ENCODE measurements at places on chromosomes 11 and 22.

- H3K27ac ChIP-seq = peak overlapping the region; percentile 72
- H3K27me3 ChIP-seq = peaks cover 15% of the 10 kb centered on the region
- H3K4me1 ChIP-seq = peaks cover 7% of the 10 kb centered on the region
- DNase-seq = no peak
- no peaks in the 10 kb centered on the region for H3K36me3 ChIP-seq
These were observed 1.2 kb downstream of the DENND6B start for GRCh38 chr22:50325444-50326224.

DNA sequence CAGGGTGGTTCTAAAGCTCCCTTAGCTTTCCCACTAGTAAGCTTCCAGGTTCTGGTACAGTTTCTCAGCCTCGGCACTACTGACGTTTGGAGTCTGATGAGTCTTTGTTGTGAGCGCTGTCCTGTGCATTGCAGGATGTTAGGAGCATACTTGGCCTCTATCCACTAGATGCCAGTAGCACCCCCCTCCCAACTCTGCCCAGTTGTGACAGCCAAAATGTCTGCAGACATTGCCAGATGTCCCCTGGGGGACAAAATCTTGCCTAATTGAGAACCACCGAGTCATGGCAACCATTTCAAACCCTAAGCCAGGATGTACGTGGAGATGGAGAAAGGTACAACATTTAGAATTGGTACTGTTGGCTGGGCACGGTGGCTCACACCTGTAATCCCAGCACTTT is 68.7 kb downstream of the PTPRJ start:
- no peaks in the 10 kb centered on the region for H3K27me3 ChIP-seq
- H3K36me3 ChIP-seq = peaks cover 27% of the 10 kb centered on the region
- H3K4me1 ChIP-seq = peaks cover 78% of the 10 kb centered on the region
- DNase-seq = no peak

DNA sequence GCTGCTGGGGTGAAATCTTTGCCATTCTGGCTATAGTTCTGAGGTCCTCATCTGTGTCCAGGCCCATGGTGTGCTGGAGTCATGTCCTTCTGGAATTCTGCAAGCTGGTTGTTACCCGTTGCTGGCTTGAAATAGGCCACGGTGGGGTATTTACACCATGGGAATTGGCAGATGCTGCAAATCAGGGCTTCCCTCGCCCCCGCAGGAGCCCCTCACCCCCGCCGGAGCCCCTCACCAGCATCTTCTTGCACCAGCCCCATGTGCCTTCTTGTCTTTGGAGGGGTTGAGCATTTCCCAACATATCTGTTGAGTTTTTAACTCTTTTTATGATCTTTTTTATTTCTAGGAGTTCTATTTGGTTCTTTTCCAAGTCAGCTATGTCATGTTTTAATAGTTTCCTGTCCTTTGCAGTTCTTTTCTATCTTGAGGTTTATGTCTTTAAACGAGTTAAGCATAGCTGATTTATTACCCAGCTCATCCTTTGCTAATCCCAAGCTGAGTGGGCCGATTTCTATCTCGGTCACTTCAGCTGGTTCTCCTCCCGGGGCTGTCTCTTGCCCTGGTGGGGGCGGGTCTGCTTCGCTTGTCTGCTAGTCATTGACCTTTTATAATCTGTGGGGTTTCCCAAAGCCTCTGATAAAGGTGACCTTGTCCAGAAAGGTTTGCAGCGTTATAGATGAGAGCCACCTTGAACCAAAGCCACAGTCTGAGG is 17.6 kb downstream of the ANO1 start:
- no peaks in the 10 kb centered on the region for H3K36me3 ChIP-seq
- no peak overlapping the region for H3K4me3 ChIP-seq
- peaks cover 3% of the 10 kb centered on the region for H3K27me3 ChIP-seq
- DNase-seq = no peak
- H3K4me1 ChIP-seq = no peaks in the 10 kb centered on the region

DNA sequence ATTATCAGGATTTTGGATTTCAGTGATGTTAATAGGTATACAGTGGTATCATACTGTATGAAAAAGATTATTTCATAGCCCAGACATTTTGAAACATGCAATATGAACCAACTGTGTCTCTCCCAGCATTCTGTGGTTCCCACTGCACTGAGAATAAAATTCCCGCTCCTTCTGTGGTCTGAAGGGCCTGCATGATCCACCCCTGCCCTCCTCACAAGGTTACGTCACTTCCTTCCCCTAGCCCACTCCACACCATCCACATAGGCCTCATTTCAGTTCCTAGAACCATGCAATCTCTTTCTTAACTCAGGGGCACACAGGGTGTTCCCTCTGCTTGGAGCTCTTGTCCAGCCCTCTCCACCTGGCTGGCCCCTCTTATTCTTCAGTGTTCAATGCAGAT is 103.1 kb downstream of the TSPAN18 start:
- no peak overlapping the region for H3K4me3 ChIP-seq
- DNase-seq = no peak
- H3K36me3 ChIP-seq = no peaks in the 10 kb centered on the region
- peaks cover 18% of the 10 kb centered on the region for H3K27me3 ChIP-seq
- no peak overlapping the region for H3K27ac ChIP-seq

DNA sequence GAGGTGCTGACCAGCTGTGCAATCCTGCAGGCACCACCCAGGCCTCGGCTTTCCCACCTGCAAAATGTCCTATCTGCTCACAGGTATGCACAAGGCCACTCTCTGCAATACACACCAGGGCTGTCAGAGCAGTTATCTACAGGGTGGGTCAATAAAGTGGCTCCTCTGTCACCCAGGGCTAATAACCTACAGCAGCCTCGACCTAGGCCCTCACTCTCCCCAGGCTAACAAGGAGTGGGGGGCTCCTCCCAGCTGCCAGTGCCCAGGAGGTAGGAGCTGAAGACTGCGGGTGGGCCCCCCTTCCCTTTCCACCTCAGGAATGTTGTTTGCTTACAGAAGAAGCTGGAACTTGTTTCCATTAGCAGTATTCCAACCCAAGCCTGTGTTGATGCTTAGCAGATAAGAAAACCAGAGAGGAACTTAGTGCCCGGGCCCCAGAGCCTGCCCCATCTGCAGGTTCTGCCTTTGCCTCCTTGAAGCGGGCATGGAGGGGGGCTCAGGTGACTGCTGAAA is 26.8 kb downstream of the MYH9 start:
- peaks cover 34% of the 10 kb centered on the region for H3K36me3 ChIP-seq
- H3K27me3 ChIP-seq = no peaks in the 10 kb centered on the region
- no peak overlapping the region for H3K4me3 ChIP-seq
- no peak for DNase-seq
- peaks cover 91% of the 10 kb centered on the region for H3K4me1 ChIP-seq

- no peak overlapping the region for H3K27ac ChIP-seq
- H3K4me3 ChIP-seq = no peak overlapping the region
- H3K27me3 ChIP-seq = peaks cover 1% of the 10 kb centered on the region
- H3K4me1 ChIP-seq = peaks cover 22% of the 10 kb centered on the region
These were observed 6.9 kb downstream of the NAALADL1 start for GRCh38 chr11:65051398-65051858.

GRCh38 chr11:75508051-75508561 is 17.6 kb downstream of the GDPD5 start:
- DNase-seq = no peak
- H3K27me3 ChIP-seq = peaks cover 2% of the 10 kb centered on the region
- H3K27ac ChIP-seq = peak overlapping the region; percentile 62
- peaks cover 9% of the 10 kb centered on the region for H3K4me1 ChIP-seq
- no peak overlapping the region for H3K4me3 ChIP-seq

DNA sequence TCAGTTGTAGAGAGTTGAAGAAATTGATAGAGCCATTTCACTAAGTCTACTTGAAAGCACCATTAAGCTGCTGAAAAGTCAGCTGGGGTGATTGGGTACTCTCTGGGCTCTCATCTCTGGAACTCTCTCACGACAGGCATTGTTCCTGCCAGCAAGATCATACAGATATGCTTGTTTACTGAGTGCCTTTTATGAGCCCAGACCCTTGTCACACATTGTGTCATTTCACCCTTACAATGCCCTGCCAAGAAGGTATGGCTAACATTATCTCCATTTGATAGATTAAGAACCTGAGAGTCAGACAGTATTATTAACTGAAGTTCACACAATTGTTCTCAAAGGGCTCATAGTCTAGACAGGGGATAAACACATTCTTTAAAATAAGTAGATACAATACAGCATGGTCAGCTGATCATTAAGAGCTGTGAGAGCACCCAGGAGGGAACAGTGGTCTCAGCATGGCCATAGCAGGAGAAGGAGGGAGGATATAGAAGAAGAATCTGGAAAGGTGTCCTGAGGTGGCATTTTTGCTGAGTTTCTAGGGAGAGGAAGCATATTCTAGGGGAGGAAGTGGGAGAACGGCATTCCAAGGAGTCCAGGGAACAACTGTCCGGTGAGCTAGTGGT is 580.5 kb downstream of the INSC start:
- no peaks in the 10 kb centered on the region for H3K4me1 ChIP-seq
- H3K27me3 ChIP-seq = no peaks in the 10 kb centered on the region
- no peak for DNase-seq
- no peak overlapping the region for H3K27ac ChIP-seq
- H3K36me3 ChIP-seq = no peaks in the 10 kb centered on the region

- no peaks in the 10 kb centered on the region for H3K4me1 ChIP-seq
- no peak overlapping the region for H3K27ac ChIP-seq
- no peak overlapping the region for H3K4me3 ChIP-seq
- H3K27me3 ChIP-seq = no peaks in the 10 kb centered on the region
- no peak for DNase-seq
- H3K36me3 ChIP-seq = no peaks in the 10 kb centered on the region
These were observed 240.8 kb downstream of the MN1 start for GRCh38 chr22:27560781-27561180.

DNA sequence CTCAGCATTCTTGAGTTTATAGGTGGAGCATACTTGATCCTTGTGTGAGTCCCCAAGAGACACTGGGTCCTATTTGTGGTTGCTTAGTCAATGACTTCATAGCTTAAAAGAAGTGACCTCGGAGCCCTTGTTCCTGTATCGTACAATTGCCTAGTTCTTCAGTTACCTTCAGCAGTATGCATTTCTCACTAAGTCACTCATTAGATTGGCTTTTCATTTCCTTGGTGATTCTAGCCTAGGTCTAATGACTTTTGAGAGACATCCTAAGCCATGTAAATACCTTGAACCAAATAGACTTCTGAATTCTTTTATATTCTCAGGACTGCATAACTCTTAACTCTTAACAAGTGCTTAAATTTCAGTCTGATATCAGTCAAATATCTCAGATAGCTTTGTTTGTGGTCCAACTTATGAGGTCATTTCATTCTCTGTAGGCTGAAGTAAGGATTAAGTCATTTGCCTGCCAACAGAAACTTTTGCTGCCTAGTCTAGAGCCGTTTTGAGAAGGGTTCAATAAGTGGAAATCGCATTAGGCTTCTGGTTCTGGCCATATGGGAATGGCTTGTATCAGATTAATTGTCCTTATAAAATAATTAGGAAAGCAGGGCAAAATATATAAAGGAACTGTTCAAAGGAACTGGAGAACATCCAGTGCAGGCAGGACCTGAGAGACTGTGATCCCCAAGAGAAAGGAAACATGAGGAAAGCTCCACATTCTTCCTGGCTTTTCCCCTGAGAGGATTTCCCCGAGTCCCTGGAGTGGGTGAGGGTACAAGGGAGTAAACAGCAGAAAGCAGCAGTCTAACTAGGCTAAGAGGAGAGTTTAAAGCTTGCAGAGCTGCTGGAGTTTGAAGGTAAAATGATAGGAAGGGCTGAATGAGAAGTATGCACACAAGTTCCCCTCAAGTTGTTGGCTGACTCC is 39.9 kb downstream of the TRAF6 start:
- H3K36me3 ChIP-seq = peaks cover 29% of the 10 kb centered on the region
- no peak overlapping the region for H3K4me3 ChIP-seq
- no peak overlapping the region for H3K27ac ChIP-seq
- no peak for DNase-seq
- H3K4me1 ChIP-seq = no peaks in the 10 kb centered on the region
- H3K27me3 ChIP-seq = no peaks in the 10 kb centered on the region

GRCh38 chr22:20590477-20591294 is 83.3 kb downstream of the MED15 start:
- H3K27ac ChIP-seq = no peak overlapping the region
- no peak for DNase-seq
- H3K4me3 ChIP-seq = no peak overlapping the region
- H3K4me1 ChIP-seq = no peaks in the 10 kb centered on the region
- no peaks in the 10 kb centered on the region for H3K27me3 ChIP-seq

- no peak overlapping the region for H3K27ac ChIP-seq
- H3K36me3 ChIP-seq = no peaks in the 10 kb centered on the region
- H3K27me3 ChIP-seq = no peaks in the 10 kb centered on the region
- no peak for DNase-seq
These were observed 80.2 kb downstream of the CCDC34 start for GRCh38 chr11:27282806-27283205.

DNA sequence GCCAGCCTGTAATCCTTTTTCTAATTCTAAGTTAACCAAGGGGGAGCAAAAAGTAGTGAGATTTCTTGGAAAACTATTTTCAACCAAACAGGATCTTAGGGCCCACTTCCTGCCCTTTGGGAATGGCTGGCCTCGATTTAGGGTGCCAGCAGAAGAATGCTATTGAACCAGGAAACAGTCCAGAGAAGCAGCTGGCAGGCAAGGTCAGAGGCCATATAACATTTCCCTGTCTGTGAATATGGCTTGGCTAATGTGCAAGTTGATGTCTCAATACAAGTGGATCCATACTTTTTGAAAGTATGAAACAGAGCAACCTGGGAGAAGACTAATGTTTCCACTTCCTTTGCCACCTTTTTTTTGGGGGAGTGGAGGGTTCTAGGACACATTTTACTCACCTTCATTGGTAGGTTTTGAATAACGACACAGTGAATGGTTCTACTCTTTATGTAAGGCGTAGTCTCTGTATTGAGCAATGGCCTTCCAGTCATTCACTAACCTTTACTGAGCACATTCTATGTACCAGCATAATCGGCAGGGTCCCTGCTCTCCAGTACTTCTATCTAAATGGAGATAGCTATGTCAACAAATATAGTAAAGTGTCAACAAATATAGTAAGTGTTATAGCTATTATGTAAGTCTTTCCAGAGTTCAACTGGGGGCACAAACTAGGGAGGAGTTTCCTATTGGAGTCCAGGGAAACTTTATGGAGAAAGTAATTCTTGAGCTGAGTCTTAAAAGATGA is 34.2 kb upstream of the RRM1 start:
- peaks cover 55% of the 10 kb centered on the region for H3K36me3 ChIP-seq
- H3K27me3 ChIP-seq = no peaks in the 10 kb centered on the region
- no peak for DNase-seq
- H3K4me1 ChIP-seq = peaks cover 36% of the 10 kb centered on the region
- H3K27ac ChIP-seq = no peak overlapping the region

- H3K27ac ChIP-seq = no peak overlapping the region
- H3K27me3 ChIP-seq = peaks cover 2% of the 10 kb centered on the region
- H3K36me3 ChIP-seq = no peaks in the 10 kb centered on the region
- DNase-seq = no peak
These were observed 249.8 kb upstream of the BLID start for GRCh38 chr11:122365610-122366360.

Measured in activated T-helper 1 cell treated with anti-CD3 and anti-CD28 coated beads, Interleukin-12 subunit alpha, Interleukin-12 subunit beta, Interleukin-2, Interleukin-4 antibody, amounts not matched to agents 30 ng/mL and 10 ng/mL and 1 ng/mL, durations not matched to agents 14 hours and 24 hours and 36 hours (primary cell).